GM23248 (cell line): ENCODE measurements at places on chromosomes 4 and X. TPM values are rescaled to one million over a fixed set of nuclear protein-coding genes. Genes with fewer than 3 reads are reported as not detected.

- no peak for DNase-seq
- no peaks in the 10 kb centered on the region for H3K36me3 ChIP-seq
- H3K27ac ChIP-seq: no peak overlapping the region
- H3K4me1 ChIP-seq: no peaks in the 10 kb centered on the region
- H3K27me3 ChIP-seq: no peaks in the 10 kb centered on the region
- H3K4me3 ChIP-seq: no peak overlapping the region
Observed at GRCh38 chrX:121457096-121457495, 409.7 kb downstream of the GLUD2 start.

GRCh38 chr4:176226736-176227135, 31.4 kb upstream of the SPATA4 start:
- H3K4me1 ChIP-seq: no peaks in the 10 kb centered on the region
- DNase-seq: no peak
- no peak overlapping the region for H3K27ac ChIP-seq
- H3K27me3 ChIP-seq: no peaks in the 10 kb centered on the region

GRCh38 chrX:153411255-153411987, at the start of gene ZFP92:
Gene ZFP92 (plus strand): TSS chrX:153411472. CDS start chrX:153418323, 6,851 bp downstream.
- H3K36me3 ChIP-seq: no peaks in the 10 kb centered on the region
- no peak within 1 kb of the TSS for H3K27ac ChIP-seq
- H3K27me3 ChIP-seq: no peaks in the 10 kb centered on the region; the same call in none of the 2 replicates
- H3K4me3 ChIP-seq: peak within 1 kb of the TSS; percentile 35; the same call in 1 of the 2 replicates

GRCh38 chrX:39703307-39703706, 394.5 kb downstream of the BCOR start:
- no peak overlapping the region for H3K27ac ChIP-seq
- DNase-seq: no peak
- H3K4me3 ChIP-seq: no peak overlapping the region
- H3K36me3 ChIP-seq: no peaks in the 10 kb centered on the region

DNA sequence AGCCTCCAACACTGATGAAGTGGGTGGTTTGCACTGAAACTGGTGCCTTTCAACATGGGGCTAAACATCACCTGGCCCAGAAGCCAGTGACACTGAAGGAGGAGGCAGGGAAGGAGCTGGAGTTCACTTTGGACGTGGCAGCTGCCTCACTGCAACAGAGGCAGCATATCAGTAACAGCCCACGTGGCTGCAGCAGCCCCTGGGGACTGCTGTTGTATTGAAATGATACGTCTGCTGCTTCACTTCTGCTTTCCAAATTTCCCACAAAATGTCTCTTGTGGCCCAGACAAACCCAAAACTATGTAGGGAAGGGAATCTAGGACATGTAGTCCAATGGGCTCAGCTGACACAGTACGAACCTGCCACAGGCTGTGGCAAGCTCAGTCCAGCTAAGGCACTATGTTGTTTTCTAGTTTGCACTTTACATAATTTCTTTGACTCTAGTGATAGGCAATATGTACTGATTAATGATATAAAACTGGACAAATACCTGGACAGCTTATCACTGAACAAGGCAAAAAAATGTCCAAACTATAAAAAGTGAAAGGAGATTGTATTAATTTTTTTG, 84.7 kb upstream of the RAPGEF2 start:
- DNase-seq: no peak
- no peaks in the 10 kb centered on the region for H3K27me3 ChIP-seq
- no peak overlapping the region for H3K27ac ChIP-seq
- H3K36me3 ChIP-seq: no peaks in the 10 kb centered on the region
- H3K4me1 ChIP-seq: peaks cover 14% of the 10 kb centered on the region; the same call in 1 of the 2 replicates

DNA sequence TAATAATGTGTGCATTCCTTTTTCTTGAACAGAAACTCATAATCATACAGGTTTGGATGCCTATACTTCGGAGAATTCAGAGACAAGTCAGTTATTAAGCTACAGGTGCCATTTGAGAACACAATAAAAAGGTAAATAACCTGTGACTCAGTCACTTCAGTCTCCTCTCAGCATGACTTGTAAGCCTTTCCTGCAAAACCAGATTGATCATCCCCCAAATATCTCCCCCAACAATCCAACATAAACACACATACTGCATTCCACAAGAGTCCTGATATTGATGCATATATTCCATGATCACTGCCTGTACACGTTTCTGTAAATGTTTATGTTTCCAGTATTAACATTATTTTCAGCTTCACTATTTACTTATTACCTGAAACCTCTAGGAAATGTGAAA, 110.8 kb downstream of the PWWP3B start:
- H3K4me3 ChIP-seq: no peak overlapping the region
- H3K27me3 ChIP-seq: no peaks in the 10 kb centered on the region
- H3K4me1 ChIP-seq: no peaks in the 10 kb centered on the region
- H3K36me3 ChIP-seq: no peaks in the 10 kb centered on the region
- no peak overlapping the region for H3K27ac ChIP-seq
- no peak for DNase-seq

The ADH6 gene
- total RNA-seq: not detected in 2 replicates

The KCND1 gene
- 0.65 and 1.5 TPM in 2 replicates for total RNA-seq

- DNase-seq: no peak
- no peaks in the 10 kb centered on the region for H3K36me3 ChIP-seq
- H3K4me3 ChIP-seq: no peak overlapping the region
- H3K27ac ChIP-seq: no peak overlapping the region
- peaks cover 12% of the 10 kb centered on the region for H3K4me1 ChIP-seq
- H3K27me3 ChIP-seq: peaks cover 47% of the 10 kb centered on the region
Observed at GRCh38 chr4:26206999-26207398, 113.8 kb upstream of the RBPJ start.

DNA sequence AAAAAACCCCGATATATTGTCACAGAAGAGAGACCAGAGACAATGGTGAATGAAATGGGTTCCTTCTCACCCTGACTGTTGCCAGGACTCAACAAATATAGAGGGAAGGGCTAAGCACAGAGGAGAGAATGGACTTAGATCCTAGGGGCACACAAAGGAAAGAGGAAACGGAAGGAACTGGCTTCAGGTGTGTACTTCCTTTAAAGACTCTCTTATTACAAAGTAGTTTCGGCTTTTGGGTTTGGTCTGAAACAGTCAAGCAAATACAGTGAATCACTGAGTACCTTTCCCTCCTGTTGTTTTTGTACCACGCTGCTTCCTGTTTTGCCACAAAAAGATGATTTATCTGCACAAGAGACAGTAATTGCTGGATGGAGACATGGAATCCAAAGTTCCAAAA, 46.1 kb upstream of the S100G start:
- H3K27ac ChIP-seq: no peak overlapping the region
- no peak for DNase-seq
- H3K36me3 ChIP-seq: no peaks in the 10 kb centered on the region
- no peak overlapping the region for H3K4me3 ChIP-seq
- peaks cover 12% of the 10 kb centered on the region for H3K4me1 ChIP-seq
- no peaks in the 10 kb centered on the region for H3K27me3 ChIP-seq

GRCh38 chr4:106762666-106763443, 273.3 kb downstream of the DKK2 start:
- H3K4me1 ChIP-seq: peaks cover 35% of the 10 kb centered on the region
- H3K4me3 ChIP-seq: no peak overlapping the region
- DNase-seq: peak; percentile 56
- no peaks in the 10 kb centered on the region for H3K36me3 ChIP-seq

The EPHA5 gene
- total RNA-seq: not detected in 2 replicates

GRCh38 chr4:165597581-165598480, 219.0 kb downstream of the CPE start:
- H3K36me3 ChIP-seq: no peaks in the 10 kb centered on the region
- H3K4me1 ChIP-seq: no peaks in the 10 kb centered on the region
- no peaks in the 10 kb centered on the region for H3K27me3 ChIP-seq
- DNase-seq: no peak
- no peak overlapping the region for H3K27ac ChIP-seq

- no peaks in the 10 kb centered on the region for H3K4me1 ChIP-seq
- no peaks in the 10 kb centered on the region for H3K27me3 ChIP-seq
- no peaks in the 10 kb centered on the region for H3K36me3 ChIP-seq
- no peak overlapping the region for H3K27ac ChIP-seq
- no peak overlapping the region for H3K4me3 ChIP-seq
Observed at GRCh38 chrX:150269605-150270254, 93.4 kb upstream of the MAMLD1 start.

The AFM gene
- total RNA-seq: not detected in 2 replicates

The CNOT6L gene
- total RNA-seq: 9.2 and 11.1 TPM in 2 replicates

DNA sequence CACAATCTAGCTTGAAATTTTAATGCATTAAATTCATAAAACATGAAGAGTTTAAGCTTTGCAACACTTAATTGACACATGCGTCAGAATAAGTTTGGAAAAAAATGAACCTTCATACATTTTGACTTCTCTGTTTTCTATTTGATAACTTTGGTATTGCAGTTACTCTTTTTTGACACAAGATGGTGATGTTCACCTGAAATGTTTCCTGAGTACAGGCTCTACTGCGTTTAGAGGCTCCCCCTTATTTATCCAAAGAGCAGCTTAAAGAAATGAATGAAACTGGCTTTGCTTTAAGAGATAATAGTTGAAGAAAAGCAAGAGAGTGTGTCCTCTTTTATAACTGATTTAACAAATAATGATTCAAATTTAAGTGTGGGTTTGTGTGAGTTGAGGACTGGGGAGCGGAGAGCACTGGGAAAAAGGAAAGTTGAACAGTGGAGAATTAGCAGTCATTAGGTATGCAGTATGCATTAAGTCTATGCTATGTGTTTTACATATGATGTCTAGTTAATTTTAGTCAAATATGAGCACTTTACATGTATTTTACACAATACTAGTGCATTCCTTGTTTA, 180.6 kb upstream of the NUDT6 start:
- no peaks in the 10 kb centered on the region for H3K27me3 ChIP-seq
- H3K4me3 ChIP-seq: no peak overlapping the region
- DNase-seq: peak; percentile 65
- peaks cover 10% of the 10 kb centered on the region for H3K4me1 ChIP-seq
- no peaks in the 10 kb centered on the region for H3K36me3 ChIP-seq
- no peak overlapping the region for H3K27ac ChIP-seq

The CXorf38 gene
- 7.7 and 12.9 TPM in 2 replicates for total RNA-seq

The TNMD gene
- total RNA-seq: not detected in 2 replicates

The GAGE12J gene
- total RNA-seq: not detected in 2 replicates

DNA sequence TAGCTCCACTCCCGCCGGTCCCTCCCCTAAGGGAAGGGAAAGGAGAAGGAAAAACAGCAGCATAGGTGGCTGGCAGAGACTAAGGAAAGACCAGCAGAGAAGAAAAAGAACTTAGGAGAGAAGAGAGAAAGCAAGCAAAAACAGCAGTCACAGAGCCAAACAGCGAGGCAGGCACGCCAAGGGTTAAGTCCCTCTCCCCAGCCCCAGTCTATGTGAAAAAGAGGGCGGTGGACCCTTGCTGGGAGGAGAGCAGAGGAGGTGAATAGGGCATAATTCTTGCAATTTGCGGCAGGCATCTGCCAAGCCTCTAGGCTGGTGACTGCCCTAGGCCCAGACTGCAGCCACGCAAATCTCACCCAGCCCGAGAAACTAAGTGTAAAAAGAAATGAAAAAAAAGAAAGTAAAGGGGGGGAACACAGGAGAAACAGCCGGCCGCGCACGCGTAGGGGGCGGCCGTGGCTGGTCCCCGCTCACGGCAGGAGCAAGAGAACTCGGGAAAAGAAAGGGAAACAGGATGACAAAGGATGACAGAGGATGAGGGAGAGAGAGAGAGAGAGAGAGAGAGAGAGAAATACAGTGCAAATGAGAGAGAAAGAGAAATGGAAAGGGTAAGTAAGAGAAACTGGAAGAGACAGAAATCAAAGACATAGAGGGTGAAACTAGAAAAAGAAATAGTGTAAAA, 48.6 kb downstream of the MAGEA9 start:
- peak; percentile 54 for DNase-seq
- peak overlapping the region; percentile 59 for H3K4me3 ChIP-seq
- H3K36me3 ChIP-seq: no peaks in the 10 kb centered on the region
- peak overlapping the region; percentile 70 for H3K27ac ChIP-seq
- peaks cover 6% of the 10 kb centered on the region; the same call in 1 of the 2 replicates for H3K4me1 ChIP-seq

The TSPAN7 gene
- not detected in 2 replicates for total RNA-seq

DNA sequence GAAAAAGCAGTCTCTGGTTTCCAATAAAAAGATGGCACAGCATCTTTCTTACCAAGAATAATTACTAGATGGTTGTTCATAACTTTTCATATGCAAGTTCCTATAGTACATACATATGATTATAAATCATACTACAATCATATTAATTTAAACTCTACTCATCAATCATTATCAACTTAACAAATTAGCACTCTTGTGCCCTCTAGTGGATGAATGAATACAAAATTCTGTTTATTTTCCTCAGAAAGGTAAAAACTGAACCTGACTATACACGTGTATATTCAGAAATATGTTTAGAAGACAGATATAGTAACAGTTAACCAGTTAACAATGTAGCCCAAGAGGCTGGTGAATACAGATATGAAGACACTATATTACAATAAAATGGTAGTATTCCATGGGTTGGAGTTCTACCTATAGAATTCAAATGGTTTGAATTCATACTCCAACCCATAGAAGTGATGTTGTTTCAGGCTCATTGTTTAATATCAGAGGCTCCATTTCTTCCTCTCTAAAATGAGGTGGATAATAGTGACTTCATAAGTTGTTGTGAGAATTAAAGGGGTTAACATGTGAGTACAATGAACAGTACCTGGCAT, 100.0 kb downstream of the ADAMTS3 start:
- H3K27me3 ChIP-seq: no peaks in the 10 kb centered on the region
- no peak overlapping the region for H3K4me3 ChIP-seq
- peak; percentile 54 for DNase-seq
- no peaks in the 10 kb centered on the region for H3K36me3 ChIP-seq
- peaks cover 13% of the 10 kb centered on the region for H3K4me1 ChIP-seq
- H3K27ac ChIP-seq: no peak overlapping the region

DNA sequence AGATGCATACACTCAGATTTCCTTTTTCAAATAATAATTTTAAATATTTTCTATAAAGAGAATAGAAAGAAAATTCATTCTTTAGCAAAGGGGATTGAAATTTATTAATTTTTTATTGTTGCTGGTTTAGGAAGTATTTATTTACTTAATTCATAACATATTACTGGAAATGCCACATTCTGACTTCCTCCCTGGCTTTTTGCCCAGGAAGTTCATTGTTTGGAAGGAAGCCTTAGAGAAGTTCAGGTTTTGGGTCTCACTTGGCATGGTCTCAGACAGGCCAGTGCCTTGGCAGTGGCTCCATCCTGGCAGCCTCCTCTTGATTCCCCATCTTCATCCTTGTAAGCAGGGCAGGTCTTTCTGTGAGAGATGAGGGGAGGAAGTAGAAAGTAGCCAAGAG, 50.5 kb downstream of the IL15 start:
- no peaks in the 10 kb centered on the region for H3K36me3 ChIP-seq
- no peak overlapping the region for H3K4me3 ChIP-seq
- H3K27me3 ChIP-seq: no peaks in the 10 kb centered on the region
- peaks cover 25% of the 10 kb centered on the region for H3K4me1 ChIP-seq

GRCh38 chrX:75228854-75229253, 45.0 kb upstream of the UPRT start:
- H3K27ac ChIP-seq: no peak overlapping the region
- H3K4me1 ChIP-seq: no peaks in the 10 kb centered on the region
- DNase-seq: no peak

The STARD8 gene
- 2.4 and 4.9 TPM in 2 replicates for total RNA-seq

- DNase-seq: no peak
- no peaks in the 10 kb centered on the region for H3K4me1 ChIP-seq
- no peak overlapping the region for H3K4me3 ChIP-seq
- H3K27ac ChIP-seq: no peak overlapping the region
Observed at GRCh38 chrX:79270401-79270800, 96.7 kb downstream of the ITM2A start.
